ENCODE measurements at places on chromosomes 5 and 9. TPM values are rescaled to one million over a fixed set of nuclear protein-coding genes. Genes with fewer than 3 reads are reported as not detected.

DNA sequence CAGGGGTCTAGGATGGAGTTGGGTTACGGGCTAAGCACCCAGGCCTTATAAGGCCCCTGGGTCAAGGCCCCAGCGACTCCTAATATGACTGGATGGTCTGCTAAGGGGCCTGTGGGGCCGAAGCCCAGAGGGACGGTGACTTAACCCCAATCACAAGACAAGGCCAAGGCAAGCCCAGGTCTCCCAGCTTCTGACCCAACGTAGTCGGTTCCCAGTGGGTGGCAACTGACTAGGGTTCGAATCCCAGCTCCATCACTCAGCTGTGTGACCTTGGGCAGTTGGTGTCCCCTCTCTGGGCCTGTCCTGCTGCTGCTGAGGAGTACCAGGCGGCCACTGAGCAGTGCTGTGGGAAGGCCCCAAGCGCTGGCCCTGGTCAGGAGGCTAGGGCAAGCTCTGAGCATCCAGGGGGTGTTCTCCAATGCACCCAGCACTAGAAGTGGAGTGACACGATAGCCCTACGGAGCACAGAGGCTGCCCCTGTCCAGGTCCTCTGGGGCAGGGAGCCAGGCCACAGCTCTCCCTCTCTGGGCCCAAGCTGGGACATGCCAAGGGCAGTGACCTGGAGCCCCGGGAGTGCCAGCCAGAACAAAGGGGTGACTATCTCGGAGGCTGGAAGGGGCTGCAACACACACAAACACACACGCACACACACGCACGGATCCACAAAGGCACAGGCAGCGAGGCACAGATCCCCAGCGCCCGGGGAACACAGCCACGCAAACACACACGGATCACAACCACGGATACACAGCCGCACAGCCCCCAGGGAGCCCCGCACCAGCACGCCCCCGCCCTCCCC, 512 bp downstream of the AK1 start:
- H3K36me3 ChIP-seq, result no peaks in the 10 kb centered on the region
- no peak for DNase-seq
- peaks cover 10% of the 10 kb centered on the region for H3K4me1 ChIP-seq
- no peaks in the 10 kb centered on the region for H3K27me3 ChIP-seq

DNA sequence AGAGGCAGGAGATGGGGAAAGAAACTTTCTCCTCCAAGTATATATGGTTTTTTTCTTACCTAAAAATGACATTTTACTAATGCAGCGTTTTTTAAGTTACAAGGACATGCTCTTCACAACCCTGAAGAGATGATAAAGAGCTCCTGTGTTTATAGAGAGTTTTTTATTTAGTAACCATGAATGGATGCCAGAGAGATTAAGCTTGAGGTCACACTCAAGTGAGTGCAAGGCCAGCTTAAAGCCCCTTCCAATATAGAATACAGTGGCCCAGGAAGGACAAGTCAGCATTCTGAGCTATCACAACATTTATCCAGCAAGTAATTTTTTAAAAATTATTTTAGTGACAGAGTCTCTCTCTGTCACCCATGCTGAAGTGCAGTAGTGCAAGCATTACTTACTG, 6.7 kb upstream of the HAVCR2 start:
- H3K4me3 ChIP-seq, result no peak overlapping the region
- DNase-seq, result no peak
- H3K4me1 ChIP-seq, result no peaks in the 10 kb centered on the region
- no peaks in the 10 kb centered on the region for H3K36me3 ChIP-seq
- no peak overlapping the region for H3K27ac ChIP-seq

GRCh38 chr5:18687429-18687828, 1053.2 kb downstream of the TAF11L14 start:
- no peak overlapping the region for H3K27ac ChIP-seq
- no peaks in the 10 kb centered on the region for H3K27me3 ChIP-seq
- H3K4me3 ChIP-seq, result no peak overlapping the region
- H3K4me1 ChIP-seq, result no peaks in the 10 kb centered on the region
- H3K36me3 ChIP-seq, result no peaks in the 10 kb centered on the region

DNA sequence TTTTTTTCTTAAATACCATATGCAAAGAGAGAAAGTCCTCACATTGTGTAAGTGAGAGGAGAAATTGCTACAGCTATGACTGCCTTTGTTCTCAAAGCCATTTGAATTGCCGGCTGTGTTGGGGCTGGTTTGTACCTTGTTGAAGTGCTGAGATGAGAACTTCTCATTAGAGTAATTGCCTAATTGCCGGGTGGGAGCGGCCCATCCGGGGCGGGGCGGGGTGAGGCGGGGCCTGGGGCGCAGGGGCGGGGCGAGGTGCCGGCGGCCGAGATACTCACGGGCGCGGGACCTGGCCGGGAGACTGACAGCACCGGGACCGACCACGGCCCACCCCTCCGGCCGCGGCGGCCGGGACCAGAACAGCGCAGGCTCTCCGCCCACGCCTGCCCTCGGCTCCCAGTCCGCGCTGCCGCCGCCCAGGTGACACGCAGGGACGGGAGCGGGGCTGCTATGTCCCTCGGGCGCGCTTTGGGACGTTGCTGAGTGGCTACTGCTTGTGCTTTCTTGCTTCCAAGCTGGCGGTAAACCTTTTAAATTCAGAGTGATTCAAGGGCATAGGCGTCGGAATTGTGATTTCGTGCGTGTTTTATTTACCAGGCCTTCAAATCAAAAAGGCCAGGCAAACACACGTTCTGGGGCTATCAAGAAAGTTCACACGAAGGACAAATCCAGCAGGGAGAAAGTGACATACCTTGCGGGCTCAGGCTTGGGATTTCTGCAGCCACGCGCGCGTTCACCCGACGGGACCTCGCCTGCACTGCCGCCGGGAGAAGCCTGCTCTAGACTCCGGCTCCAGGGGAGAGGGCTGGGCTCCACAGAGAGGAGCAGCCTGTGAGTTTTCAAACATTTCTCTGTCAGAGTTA, 269.1 kb downstream of the FANCC start:
- H3K36me3 ChIP-seq, result peaks cover 22% of the 10 kb centered on the region
- H3K27ac ChIP-seq, result peak overlapping the region; percentile 53
- no peak overlapping the region for H3K4me3 ChIP-seq
- no peaks in the 10 kb centered on the region for H3K27me3 ChIP-seq
- DNase-seq, result peak; percentile 71

The DCANP1 gene
- not detected for total RNA-seq
